Activated T-cell treated with anti-CD3 and anti-CD28 coated beads, Interleukin-2, amount 50 U/mL, for 1 hour (primary cell): ENCODE measurements at places on chromosomes 5 and 9.

DNA sequence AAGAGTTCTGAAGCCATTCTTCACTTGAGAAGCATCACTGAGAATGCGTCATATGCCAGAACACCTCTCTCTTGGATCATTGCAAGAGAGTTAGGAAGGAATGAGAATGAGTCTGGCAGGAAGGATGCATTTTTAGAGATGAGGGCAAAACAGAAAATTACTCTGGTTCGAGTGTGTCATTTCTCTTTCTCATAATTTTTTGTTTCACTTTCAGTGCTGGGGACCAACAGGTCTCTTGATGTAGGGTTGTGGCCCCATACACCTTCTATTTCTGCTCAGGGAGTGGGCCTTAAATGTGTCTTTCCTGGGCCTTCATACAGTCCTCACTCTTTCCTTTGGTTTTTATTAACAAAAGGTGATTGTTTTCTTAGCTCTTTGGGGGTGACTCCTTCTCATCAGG is 302.4 kb downstream of the NR3C1 start:
- no peak for DNase-seq

DNA sequence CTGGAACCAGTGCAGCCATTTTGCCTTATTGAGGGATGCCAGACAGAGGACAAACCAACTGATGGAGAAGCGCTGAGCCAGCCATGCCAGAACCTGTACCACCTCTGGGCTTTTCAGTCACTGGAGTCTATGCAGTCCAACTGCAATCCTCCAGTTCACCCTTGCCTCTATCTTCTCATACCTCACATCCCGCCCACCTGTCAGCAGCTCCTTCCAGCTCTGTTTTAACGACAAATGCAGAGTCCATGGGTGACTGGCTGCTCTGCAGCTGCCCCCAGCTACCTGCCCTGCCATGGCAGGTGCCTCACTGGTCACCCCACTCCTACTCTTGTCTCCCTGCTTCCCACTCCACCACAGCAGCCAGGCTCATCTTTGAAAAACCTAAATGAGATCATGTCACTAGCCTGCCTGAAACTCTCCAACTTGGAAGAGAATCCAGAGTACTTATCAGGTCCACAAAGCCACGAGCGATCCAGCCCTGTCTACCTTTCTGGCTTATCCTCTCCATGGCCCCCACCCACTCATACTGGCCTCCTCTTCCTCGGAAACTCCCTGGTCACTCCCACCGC is 14.0 kb upstream of the ACSL6 start:
- DNase-seq = no peak

- DNase-seq = no peak
Observed at GRCh38 chr5:122515709-122516431, 203.8 kb downstream of the SNCAIP start.

DNA sequence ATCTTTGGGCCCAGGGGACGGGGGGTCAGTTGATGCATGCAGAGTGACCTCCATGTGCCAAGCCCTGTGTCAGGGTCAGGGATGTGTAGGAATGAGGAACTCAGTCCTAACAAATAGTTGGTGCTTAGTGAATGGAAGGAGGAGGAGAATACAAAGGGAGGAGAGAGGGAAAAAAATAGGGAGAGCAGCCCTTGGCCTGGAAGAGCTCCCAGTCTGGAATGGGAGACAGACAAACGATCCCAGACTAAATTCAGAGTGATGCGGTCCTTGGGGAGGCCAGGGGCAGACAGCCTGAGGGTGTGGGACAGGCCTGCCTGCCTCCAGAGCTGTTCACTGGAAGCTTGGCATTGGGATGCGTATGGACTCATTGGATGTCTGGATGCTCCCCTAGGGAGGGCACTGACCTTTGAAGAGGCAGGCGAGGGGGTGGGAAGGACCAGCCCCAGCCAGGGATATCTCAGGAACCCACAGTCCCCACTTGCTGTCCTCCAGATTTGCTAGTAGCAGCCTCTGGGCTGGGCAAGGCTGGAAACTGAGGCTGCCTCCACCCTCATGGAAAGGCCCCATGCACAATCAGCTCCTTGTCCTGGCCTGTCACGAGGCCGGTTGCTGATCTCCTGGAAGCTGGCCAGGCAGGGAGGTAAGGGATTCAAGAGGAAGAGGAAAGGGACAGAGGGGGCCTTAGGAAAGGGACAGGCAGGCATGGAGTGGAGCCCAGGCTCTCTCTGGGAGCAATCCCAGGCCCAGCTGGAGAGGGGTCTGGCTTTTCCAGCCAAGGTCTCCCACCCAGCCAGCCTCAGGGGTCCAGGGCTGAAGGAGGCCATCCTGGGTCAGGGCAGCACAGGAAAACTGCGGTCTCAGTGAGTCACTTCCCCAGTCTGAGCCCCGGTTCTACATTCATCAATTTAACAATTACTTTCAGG is 69.0 kb upstream of the GGTA1 start:
- no peak for DNase-seq
